ENCODE measurements at places on chromosomes 7 and 10.
A peak's percentile ranks its signal among the peaks of the same experiment; 100 is the strongest.

GRCh38 chr10:52586710-52587109 is 185.9 kb downstream of the MBL2 start:
- no peak for DNase-seq

GRCh38 chr10:14244801-14245211 is 85.9 kb downstream of the FRMD4A start:
- DNase-seq, result no peak

GRCh38 chr10:79266543-79267312 is 80.5 kb upstream of the PPIF start:
- peak; percentile 76 for DNase-seq

- DNase-seq, result peak; percentile 62
Observed at GRCh38 chr10:23826421-23826820, 382.5 kb upstream of the KIAA1217 start.

- DNase-seq, result no peak
Observed at GRCh38 chr10:124245806-124246440, 152.5 kb upstream of the CHST15 start.

DNA sequence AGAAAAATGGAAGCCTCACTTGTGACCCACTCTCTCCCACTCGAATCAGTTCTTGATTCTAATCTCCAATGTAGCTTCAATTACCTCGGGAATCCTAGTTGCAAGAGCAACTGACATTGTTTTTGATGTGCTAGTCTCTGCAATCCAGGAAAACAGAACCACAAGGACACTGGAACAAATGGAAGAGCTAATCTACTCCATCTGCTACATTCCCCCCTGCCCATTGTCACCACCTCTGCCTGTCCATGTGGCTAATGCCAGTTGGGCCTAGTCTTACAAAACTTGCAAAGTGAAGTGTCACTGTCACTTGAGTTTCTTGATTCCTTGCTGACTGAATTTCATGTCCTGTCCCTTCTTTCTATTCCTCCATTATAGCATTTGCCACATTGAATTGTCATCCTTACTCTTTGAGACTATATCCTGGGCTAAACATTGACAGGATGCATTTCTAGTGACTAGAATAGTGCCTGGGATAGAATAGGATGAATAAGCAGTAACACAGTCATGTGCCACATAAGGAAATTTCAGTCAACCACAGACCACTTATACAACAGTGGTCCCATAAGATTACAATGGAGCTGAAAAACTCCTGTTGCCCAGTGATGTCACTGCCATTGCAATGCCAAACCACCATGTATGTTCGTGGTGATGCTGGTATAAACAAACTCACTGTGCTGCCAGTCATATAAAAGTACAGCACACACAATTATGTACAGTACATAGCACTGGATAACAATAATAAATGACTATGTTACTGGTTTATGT is 13.5 kb downstream of the GCC1 start:
- no peak for DNase-seq

DNA sequence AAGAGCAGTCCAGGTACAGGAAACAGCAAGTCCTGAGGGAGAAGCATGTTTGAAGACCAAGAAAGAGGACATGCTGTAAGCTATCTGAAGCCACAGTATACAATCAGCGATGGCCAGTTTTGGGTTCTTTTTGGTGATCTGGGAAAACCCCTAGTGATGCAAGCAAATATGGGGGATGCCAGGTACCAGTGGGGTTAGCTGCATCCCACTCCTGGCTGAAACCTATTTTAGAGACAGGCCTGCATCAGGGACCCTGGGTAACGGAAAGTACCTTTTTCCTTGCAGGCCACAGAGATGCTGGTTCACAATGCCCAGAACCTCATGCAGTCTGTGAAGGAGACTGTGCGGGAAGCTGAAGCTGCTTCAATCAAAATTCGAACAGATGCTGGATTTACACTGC is 32.9 kb downstream of the AP3M1 start:
- no peak for DNase-seq

GRCh38 chr10:118501171-118501570 is 94.3 kb downstream of the PRLHR start:
- no peak for DNase-seq

Measured in hematopoietic multipotent progenitor cell treated with erythropoietin and hydrocortisone succinate and interleukin-3 and kit ligand, for 4 days (in vitro differentiated cells).